Epithelial cell of proximal tubule (primary cell): ENCODE measurements at places on chromosomes 5 and 9.
A peak's percentile ranks its signal among the peaks of the same experiment; 100 is the strongest.

GRCh38 chr9:97744710-97745708, 47.9 kb upstream of the XPA start:
- no peak for DNase-seq

GRCh38 chr9:5714501-5715401, 85.8 kb downstream of the RIC1 start:
- peak; percentile 37 for DNase-seq

DNA sequence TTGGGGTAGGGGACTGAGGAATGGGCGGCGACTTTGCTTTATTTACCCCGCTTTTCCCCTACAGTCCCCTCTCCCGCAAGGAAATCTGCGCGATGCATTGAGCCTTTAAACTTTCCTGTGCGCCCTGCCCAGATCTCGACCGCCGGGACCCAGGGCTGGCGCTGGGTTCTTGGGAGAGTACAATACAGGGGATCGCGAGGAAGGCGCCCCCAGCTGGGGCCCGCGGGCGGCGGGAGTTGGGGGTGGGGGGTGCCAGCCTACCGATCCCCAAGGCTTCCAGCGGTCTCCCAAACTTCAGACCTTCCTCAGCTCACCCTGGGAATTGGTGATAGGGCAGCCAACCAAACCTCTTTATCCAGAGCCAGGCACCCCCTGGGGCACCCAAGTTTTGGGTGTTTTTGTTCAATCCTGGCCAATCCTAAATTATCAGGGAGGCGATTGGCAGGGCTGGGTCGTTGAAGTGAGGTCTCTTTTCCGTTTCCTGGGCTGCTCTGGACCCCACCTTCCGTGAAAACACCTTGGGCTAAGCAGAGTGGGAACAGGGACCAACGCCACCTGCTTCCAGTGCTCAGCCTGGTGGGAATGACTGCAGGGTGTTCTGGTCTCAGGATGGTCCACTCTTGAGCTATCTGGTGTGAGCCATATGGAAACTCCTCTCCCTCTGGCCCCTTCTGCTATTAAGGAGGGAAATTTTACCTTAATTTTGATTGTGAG, 51.4 kb upstream of the DAB2IP start:
- DNase-seq = no peak

DNA sequence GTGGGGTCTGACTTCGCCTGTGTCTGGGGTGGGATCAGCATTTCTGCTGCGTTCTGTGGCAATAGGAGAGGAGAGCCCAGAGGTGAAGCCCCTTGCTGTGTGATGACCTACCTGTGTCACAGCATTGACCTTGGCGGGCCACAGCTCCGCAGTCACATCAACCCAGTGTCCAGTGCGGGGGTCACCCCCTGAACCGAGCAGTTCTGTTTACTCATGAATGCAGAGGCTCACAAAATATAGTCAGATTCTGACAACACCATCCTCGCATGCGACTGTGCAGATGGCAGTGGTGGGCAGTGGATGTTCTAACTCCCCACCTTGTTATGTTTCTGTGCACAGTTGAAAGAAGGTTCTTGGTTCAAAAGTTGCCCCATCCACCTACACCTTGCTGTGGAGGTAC, 100.1 kb downstream of the ADAMTS16 start:
- no peak for DNase-seq

- no peak for DNase-seq
These were observed 14.2 kb upstream of the LVRN start for GRCh38 chr5:115948091-115948534.

- no peak for DNase-seq
These were observed 632.9 kb upstream of the TLE4 start for GRCh38 chr9:78938821-78939220.

DNA sequence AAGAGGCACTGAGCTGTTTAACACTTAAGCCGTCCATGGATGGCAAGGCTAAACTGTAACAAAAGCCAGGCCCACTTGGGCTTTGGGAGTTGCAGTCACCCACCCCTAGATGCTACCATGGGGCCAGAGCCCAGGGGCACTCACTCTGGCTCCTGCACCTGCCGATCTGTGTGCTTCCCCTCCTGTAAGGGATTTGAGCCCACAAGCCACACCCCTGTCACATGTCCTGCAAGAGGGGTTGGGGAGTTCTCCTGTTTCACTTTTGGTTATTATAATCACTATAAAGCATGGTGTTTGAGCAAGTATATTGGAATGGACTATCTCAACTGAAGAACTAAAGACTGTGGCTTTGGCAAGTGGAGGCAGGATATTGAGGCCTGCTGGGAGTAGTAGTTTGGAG, 14.0 kb upstream of the GPR151 start:
- DNase-seq = no peak

- peak; percentile 69 for DNase-seq
These were observed 61.4 kb downstream of the PSMB7 start for GRCh38 chr9:124353811-124354274.

- DNase-seq = no peak
These were observed 99.7 kb downstream of the ST8SIA4 start for GRCh38 chr5:100803397-100803796.

- DNase-seq = no peak
These were observed 65.4 kb upstream of the ANKRD55 start for GRCh38 chr5:56298336-56299090.

GRCh38 chr5:178488696-178489095, 101.5 kb downstream of the COL23A1 start:
- DNase-seq = no peak

GRCh38 chr9:19619221-19619620, 169.6 kb downstream of the SLC24A2 start:
- no peak for DNase-seq

GRCh38 chr5:67090593-67090992, 106.0 kb downstream of the CD180 start:
- DNase-seq = no peak
